ENCODE measurements at places on chromosomes 12 and 14.

DNA sequence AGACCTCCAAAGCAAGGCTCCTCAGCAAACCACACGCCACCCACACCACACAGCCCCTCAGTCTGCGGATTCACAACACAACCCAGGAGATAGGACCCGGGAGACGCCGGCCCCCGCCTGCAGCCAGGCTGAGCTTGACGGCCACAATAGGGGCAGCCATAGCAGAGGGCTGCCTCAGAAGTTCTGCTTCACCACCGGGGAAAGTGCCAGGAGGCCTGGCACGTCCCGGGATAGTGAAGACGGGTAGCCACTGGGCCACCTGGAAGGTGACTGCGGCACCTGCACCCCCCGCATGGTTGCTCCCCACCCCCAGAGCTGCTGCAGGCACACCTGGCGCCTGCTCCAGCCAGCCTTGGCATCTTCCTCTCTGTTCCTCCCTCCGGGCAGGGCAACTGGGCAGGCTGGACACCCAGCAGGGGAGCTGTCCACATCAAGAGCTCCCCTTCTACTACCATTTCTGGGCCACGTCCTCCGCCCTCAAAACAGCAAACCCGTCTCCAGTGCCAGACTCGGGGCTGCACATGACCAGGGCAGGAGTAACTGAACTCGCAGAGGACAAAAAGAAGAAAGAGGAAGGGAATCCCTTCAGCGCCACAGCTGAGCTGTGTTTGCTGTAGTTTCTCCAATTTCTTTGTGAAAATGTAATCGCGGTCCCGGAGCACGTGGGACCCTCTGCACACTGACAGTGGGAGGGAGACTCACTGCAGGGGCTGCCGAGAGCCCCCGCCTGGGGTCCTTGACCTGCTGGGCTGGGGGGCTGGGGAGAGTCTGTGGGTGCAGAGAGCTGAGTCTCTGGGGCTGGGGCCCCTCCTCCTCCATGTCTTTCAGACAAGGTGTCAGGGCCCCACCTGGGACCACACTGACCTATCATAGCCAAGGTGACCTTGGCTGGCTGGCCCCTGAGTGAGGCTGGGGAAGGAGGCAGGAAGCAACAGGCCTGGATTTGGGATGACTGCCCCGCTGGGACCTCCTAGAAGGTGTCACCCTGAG lies 74.2 kb upstream of the C14orf180 start:
- no peak for DNase-seq

DNA sequence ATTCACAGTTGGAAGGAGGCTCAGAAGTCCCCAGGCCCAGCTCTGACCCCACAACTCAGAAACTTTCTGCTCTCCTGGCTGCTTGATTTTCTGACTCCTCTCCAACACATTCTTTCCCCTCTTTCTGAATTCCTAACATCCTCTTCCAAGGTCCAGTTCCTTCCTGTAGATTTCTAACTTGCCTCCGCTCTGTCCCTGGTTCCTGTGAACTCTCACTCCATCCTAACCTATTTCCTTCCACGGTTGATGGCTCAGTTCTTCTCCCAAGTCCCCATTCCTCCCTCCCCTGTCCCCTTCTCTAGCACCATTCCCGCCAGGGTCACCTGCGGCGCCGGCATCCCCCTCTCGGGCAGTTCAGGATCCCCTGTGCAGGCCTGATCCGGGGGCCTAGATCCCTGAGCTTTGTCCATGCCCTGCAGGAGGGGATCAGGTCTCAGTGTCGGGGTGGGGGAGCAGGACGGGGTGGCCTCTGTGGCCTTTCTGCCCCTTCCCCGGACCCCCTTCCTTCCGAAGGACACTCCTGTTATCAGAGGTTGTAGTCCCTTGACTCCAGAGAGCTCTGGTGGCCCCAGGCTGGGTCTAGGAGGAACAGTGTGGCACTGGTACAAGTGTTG lies 6.0 kb upstream of the SLC22A17 start:
- no peak for DNase-seq

DNA sequence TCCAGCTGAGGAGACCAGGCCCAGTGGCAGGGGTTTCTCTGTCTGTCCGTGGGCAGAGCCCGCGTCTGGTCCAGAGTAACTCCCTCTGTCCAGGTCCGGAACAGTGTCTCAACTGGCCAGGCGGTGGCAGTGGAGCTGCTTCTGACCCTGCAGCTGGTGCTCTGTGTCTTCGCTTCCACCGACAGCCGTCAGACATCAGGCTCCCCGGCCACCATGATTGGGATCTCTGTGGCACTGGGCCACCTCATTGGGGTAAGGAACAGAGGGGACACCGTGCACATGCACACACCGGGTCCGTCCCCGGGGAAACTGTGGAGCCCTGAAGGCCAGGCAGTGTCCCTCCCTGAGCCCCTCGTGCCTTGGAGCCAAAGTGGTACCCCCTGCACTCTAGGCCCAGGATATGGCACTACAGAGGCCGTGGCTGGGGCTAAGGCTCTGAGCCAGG lies 1.5 kb downstream of the AQP6 start:
- peak; percentile 83 for DNase-seq

DNA sequence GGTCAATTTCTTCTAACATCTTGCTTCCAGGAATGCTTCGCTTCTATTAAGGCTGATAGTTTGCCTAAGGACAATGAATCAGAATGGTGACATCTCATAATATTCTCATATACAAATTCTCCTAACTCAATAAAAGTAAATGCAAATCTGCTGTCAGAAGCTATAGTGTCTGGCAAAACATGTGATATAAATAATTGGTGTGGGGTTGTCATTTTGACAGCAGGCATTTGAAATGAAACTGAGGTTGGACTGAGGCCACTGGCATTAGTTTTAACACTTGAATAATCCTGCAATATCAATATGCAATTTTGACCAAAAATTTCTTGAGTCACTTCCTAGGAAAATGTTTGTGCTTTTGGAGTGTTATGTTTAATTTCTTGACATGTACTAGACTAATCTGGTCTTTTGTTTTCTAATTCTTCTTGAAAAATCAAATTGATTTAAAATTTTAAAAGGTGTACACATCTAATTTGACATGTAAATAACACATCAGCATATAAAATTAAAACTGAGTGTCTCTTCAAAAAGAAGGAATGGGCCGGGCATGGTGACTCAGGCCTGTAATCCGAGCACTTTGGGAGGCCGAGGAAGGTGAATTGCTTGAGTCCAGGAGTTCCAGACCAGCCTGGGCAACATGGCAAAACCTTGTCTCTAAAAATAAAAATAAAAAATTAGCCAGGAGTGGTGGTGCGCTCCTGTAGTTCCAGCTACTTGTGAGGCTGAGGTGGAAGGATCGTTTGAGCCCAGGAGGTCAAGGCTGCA lies 92.3 kb upstream of the BTG1 start:
- DNase-seq: no peak

DNA sequence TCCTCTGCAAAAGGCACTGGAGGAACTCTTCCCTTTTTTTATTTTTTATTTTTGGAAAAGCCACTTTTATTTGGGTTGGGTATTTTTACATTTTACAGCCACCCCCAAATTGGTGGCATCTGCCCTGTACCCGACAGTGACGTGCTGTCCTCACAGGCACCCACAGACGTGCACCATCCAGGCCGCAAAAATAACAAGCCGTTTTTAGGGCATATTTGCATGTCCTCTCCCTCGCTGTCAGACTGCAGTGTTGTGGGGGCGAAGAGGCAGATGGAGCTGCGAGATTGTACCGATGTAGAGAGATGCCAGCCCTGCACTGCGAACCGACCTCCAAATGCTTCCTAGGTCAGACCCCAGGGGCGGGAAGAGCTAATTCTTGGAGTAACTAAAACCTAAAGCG lies 12.2 kb downstream of the JDP2 start:
- DNase-seq: no peak

- no peak for DNase-seq
Measured at GRCh38 chr14:105064001-105064400, 1.2 kb downstream of the GPR132 start.

GRCh38 chr12:113271466-113271852 lies 50.2 kb downstream of the TPCN1 start:
- DNase-seq: no peak

DNA sequence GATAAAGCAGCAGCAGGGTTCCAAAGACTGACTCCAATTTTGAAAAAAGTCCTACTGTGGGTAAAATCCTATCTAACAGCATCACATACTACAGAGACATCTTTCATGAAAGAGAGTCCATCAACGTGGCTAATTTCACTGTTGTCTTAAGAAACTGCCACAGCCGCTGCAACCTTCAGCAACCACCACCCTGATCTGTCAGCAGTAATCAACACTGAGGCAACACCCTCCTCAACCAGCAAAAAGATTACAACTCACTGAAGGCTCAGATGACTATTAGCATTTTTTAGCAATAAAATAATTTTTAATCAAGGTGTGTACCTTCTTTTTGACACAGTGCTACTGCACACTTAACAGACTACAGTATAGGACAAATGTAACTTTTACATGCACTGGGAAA lies 6.6 kb downstream of the CAPRIN2 start:
- no peak for DNase-seq
